ENCODE measurements at places on chromosomes 11 and 22.

GRCh38 chr11:86177302-86177701 lies 67.3 kb upstream of the EED start:
- no peak for DNase-seq

GRCh38 chr11:18853086-18853720 lies 61.6 kb upstream of the PTPN5 start:
- DNase-seq, result no peak

- DNase-seq, result no peak
Observed at GRCh38 chr11:132911186-132911585, 621.1 kb downstream of the OPCML start.

- DNase-seq, result no peak
Observed at GRCh38 chr11:12182676-12183541, 72.5 kb downstream of the MICAL2 start.

DNA sequence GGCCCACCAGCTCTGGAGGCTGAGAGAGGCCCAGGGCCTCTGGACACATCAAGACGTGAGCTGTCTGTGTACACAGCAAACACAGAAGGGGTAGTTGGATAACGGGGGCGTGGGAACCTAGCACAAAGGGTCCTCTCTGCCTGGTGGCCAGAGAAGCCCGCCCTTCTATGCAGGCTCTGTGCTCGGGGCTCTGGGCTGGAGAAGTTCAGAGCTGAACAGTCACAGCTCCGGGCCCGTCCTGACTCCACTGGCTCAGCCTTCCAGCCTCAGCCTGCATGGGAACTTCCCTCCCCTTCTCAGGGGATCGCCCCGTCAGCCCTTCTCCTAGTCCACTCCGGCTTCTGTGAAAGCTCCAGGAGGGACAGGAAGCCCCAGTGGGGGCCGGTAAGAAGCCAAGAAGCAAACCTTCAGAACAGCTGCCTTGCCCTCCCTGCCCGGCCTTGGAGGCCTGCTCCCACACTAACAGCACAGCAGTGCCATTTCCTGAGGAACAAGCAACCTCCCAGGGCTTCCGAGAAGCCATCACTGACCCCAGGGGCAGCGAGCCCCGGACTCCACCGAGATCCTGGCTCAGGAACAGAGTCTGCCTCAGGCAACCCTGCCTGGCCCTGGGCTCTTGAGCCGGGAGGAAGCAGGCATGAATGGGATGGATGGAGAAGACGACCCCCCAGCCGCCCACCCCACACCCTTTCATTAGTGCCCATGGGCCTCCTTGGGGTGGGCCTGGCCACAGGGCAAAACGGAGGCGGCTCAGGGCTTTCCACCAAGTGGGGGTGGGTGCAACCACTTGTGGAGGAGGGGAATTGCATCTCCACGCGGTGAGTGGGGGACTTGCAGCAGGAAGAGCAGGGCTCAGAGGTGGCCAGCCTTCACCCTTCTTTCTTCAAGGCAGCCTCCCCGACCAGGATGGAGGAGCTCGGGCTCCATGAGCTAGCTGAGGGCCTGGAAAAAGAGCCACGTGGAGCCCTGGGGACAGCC lies 119.8 kb downstream of the ST3GAL4 start:
- no peak for DNase-seq

GRCh38 chr11:126135235-126136176 lies 72.8 kb upstream of the CDON start:
- no peak for DNase-seq

GRCh38 chr11:115298300-115299012 lies 205.8 kb downstream of the CADM1 start:
- DNase-seq, result no peak

GRCh38 chr11:64485074-64485473 lies 105.9 kb upstream of the SLC22A12 start:
- no peak for DNase-seq

DNA sequence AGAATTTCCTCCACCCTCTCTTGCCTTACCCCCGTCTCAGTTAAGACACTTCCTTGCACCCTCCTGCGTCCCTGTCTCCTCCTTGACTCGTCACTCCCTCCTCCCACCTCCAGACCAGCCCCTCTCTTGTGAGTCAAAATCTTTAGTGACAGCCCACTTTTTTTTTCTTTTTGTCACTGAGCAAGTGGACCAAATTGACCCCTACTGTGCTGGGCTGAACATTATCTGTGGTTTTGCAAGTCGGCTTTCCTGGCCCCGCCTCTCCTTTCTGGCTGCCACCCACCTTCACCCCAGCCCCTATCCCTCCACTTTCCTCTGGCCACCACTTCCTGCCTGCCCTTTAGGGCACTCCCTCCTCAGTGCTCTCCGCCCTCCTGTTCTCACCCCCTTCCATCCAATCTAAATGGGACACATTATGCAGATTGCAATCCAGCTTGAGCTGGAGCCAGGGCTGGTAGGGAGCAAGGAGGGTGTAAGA lies at the start of gene APLNR:
TSS of gene APLNR (minus strand) at position 47 of the 478 bp plus-strand sequence. CDS start 246 bp downstream, outside the sequence.
- no peak for DNase-seq

- no peak for DNase-seq
Observed at GRCh38 chr11:132202621-132203020, 832.2 kb downstream of the NTM start.

GRCh38 chr11:60367009-60367408 lies 11.3 kb upstream of the MS4A7 start:
- no peak for DNase-seq

- peak; percentile 55 for DNase-seq
Observed at GRCh38 chr11:120303004-120303637, 22.0 kb upstream of the TLCD5 start.

DNA sequence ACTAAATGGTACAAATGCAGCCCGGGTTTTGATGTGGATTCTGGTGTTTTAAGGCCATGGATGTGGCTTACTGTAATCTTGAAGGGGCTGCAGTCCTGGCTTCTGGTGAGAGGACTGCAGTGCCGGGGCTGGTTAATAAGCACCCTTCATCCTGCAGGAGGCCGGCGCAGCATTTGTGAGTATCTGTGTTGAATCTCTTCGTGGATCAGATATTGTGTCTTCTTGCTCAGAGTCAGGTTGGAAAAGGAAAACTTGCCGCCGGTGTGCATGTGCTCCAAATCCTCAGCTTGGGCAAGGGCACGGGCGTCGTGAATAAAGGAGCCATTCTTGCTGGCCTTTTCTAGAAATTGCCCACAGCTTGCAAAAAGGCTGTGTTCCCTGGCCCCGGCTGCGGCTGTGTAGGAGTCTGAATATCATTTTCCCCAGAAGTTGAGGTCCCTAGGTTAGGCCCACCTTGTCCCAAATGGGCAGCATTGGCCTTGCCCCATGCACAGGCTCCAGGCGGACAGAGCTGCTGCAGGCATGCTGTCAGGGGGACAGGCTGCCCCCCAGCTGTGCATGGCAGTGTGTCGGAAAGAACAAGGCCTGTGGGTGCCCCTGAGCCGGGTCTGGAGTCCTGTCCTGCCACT lies 28.9 kb upstream of the PARVB start:
- no peak for DNase-seq

DNA sequence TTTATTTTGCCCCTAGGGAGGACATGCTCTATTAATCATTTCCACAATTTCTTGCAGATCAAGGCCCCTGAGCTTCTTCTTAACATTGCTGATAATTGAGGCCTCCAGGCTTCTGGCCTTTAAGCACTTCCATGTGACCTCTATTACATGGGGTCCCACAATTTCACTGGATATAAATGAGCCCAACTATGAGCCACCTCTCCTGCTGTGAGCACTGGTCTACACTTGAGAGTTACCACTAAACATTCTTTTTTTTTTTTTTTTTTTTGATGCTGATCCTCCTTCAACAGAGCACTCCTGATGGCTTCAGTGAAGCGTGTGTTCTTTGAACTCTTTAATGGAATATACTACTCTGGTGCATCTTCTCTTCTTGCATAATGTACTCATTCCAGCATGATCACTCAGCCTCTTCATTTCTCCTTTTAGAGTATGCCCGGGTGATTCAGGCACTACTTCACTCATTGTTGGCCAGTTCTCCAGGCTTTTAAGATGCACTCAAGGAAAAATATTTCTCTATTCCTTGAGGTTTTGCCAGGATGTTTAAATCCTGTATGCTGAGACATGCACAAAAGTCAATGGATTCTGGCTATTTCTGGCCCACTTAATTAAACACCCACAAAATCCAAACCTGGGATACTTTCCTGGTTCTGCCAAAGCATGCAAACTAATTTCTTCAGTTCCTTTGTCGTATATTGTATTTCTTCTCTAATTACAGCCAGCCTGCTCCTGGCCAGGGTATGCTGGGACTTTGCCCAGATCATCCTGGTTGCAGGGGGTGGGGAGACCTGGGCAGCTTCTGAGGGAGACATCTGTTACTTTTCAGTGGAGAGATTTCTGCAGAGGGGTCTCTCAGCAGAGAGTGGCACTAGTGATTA lies 257.8 kb upstream of the LUZP2 start:
- DNase-seq, result no peak

DNA sequence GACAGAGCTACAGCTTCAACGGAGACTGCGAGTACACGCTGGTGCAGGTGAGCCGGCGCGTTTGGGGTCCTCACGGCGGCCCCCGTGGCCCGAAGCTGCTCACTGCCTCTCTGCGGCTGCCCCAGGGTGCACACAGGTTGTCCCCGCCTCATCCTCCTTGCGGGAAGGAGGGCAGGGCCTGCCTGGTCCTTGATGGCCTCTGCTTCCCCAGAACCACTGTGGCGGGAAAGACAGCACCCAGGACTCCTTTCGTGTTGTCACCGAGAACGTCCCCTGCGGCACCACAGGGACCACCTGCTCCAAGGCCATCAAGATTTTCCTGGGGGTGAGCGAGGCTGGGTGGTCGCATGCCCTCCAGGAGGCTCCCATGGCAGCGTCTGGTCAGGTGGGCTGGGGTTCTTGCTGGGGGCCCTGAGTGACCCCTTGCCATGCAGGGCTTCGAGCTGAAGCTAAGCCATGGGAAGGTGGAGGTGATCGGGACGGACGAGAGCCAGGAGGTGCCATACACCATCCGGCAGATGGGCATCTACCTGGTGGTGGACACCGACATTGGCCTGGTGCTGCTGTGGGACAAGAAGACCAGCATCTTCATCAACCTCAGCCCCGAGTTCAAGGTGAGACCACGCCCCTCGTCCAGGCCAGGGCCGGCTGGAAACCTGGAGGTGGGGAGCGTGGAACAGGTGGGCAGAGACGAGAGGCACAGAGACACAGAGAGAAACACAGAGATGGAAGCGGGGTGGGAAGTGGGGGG lies 19.4 kb downstream of the MUC5AC start:
- no peak for DNase-seq

GRCh38 chr22:35749808-35750207 lies 32.1 kb downstream of the APOL5 start:
- no peak for DNase-seq

DNA sequence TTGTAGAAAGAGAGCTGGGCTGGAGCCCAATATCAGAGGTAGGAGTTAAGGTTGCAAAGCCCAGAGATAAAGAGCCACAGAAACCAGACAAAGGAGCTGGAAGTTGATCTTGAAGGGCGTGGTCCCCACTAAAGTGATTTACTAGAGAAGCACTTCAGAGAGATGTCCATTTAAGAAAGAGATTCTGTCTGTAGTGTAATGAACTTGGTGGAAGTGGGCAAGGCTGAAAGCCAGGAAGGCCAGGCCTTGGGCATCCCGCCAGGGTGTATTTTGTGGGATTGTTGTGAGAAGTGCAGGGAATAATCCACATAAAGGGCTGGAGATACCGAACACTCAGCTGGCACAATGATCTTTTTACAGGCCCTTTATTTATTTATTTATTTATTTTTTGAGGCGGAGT lies 1398.8 kb downstream of the TBC1D22A start:
- no peak for DNase-seq

DNA sequence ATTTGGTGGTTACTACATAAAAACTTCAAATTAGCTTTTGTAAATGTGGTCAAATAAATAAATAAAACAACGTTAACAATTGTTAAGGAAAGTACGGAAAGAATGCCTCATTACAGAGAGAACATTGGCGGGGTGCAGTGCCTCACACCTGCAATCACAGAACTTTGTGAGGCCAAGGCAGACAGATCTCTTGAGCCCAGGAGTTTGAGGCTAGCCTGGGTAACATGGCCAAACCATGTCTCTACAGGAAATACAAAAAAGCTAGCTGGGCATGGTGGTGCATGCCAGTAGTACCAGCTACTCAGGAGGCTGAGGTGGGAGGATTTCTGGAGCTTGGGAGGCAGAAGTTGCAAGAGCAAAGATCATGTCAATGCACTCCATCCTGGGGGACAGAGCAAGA lies 59.4 kb upstream of the VPREB1 start:
- DNase-seq, result no peak

- DNase-seq, result no peak
Observed at GRCh38 chr22:19870153-19871022, 15.7 kb upstream of the GNB1L start.

DNA sequence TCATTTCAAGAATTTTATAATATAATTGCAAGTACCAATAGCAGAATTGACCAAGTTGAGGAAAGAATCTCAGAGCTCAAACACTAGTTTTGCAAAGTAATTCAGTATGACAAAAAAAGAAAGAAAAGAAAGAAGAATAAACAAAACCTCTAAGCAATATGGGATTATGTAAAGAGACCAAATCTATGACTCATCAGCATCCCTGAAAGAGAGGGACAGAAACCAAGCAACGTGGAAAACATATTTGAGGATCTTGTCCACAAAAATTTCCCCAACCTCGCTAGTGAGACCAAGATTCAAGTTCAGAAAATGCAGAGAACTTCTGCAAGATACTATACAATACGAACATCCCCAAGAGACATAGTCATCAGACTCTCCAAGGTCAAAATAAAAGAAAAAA lies 203.7 kb upstream of the DDI1 start:
- no peak for DNase-seq

DNA sequence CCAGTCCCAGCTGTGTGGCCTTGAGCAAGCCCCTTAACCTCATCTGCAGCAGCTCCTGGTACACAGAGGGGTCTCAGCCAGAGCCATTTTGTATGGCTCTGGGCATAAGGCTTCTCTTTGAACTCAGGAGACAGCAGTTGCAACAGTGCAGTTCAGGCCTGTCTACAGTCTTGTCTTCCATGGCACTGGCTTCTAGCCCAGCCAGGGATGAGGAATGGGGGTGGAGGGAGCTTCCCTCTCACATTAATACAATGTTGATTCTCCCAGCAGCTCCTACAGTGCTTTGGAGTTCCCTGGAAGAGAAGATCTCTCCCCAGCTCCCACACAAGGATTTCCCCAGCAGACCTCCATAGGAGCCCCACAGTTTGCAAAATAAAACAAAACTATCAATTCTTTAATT lies 350.2 kb downstream of the BUD13 start:
- DNase-seq, result no peak

GRCh38 chr11:35662061-35662648 lies 420 bp upstream of the TRIM44 start:
- DNase-seq, result no peak

- DNase-seq, result no peak
Observed at GRCh38 chr11:95606824-95607223, 182.8 kb downstream of the FAM76B start.

DNA sequence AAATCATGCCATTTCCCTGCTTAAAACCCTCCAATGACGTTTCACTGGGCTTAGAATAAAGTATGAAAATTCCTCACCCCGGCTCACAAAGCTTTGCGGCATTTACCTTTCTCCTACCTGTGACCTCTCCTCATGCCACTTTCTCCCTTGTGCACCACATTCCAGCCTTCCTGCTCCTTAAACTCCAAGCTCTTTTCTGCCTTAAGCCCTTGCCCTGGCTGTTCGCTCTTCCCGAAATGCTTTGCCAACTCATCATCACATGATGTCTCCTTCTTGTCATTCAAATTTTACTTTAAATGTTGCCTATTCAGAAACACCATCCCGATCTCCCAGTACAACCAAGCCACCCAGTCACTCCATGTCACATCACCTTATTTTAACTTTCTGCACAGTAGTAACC lies 2.0 kb downstream of the PLEKHA7 start:
- DNase-seq, result no peak

Data from stimulated activated naive CD4-positive, alpha-beta T cell treated with Interleukin-2 at 50 U/mL for 16 hours (primary cell).